ENCODE measurements at places on chromosomes 1 and 21.

DNA sequence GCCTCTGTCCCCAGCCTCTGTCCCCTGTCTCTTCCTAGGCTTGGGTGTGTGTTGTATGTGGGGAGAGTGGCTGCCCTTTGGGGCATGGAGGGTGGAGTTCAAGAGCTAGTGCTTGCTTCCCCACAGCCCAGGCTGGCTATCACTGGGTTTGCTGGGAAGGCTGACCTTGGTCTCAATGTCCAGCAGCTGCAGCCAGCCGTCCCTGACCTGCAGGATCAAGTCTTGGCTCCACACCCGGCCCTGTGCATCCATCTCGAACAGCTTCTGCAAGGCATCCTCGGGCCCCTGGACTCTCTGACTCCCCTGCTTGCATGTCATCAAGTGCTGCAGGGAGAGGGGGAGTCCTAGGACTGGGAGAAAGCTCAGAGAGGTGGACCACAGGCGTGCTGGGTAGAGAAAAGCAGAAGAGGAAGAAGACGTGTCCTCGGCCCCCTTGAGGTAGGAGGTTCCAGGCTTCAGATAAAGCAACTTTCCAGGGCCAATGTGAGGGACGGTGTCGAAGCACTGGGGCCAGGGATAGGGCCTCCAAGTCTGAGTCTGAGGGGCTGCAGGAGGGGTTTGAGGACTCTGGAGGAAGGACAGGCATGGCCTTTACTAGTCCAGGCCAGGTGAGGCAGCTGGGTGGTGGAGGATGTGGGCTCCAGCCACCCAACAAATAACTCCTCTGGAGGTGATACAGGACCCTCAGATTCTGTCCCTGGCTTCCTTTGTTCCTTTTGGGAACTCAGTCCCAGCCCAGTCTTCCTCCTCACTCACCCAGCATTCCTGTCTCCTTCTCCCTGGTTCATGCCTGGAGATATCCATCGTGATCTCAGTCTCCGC, 4.0 kb downstream of the EPS8L3 start:
- no peak overlapping the region for H3K27ac ChIP-seq
- no peak overlapping the region for H3K4me3 ChIP-seq
- peaks cover 3% of the 10 kb centered on the region for H3K4me1 ChIP-seq
- no peak for DNase-seq
- no peaks in the 10 kb centered on the region for H3K36me3 ChIP-seq

DNA sequence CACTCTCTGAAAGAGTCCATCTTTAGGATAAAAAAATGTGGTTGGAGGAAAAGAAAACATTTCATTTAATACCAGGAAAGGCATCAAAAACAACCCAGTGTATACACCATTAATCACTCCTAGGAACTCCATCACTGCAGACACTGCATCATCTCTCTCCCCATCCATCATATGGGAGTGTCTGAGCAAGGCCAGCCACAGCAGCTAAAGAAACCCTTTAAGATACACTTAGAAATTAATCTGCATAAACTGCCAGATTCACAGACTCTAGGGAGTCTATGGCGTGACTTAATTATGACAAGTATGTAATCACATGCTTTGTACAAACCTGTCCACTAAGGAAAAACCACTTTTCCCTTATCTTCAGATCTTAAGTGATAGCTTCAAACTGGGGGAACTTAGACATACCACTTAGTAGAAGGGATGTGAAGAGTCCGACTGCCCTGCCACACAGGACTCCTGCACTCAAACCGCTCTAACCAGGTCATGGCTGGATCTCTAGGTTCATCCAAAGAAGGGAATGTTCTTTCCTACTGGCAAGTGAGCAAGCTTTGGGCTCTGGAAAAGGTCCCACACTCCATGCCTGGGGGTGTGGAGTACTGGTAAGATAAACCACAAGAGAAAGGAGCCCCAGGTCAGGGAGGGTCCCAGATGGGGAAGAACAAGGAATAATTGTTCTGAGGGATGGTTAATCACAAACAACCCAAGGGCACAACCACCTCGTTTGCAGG, 61.0 kb upstream of the C8B start:
- DNase-seq: no peak
- H3K27me3 ChIP-seq: no peaks in the 10 kb centered on the region
- H3K4me1 ChIP-seq: no peaks in the 10 kb centered on the region
- H3K4me3 ChIP-seq: no peak overlapping the region

DNA sequence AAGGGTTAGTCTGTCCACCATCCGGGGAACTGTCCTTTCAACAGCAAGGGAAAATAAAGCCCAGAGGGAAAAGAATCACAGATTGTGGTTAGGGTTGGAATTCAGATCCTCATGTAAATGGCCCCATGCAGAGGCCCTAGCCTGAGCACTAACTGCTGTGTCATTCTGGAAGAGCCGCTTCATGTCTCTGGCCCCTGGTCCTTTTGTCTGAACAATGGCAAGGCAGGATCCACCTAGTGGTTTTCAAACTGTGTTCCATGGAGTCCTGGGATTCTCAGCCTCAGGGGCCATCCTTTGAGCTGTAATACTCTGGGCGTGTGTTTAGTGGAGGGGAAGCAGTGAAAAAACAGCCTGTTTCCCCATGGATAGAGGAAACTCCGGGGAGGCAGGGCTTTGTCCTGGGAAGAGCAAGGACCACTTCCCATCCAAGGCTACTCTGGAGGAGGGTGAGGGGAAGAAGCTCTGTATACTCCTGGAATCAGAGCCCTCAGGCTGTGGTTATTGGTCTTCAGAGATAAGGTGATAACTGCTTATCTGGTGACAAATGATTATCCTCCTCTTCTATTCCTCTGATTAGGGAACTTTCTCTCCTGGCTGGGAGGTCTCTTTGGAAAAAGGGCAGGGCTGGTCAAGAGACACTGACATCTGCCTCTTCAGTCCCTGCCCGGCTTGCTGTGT, 19.2 kb downstream of the PAX7 start:
- DNase-seq: no peak
- H3K27ac ChIP-seq: no peak overlapping the region
- H3K36me3 ChIP-seq: no peaks in the 10 kb centered on the region
- no peak overlapping the region for H3K4me3 ChIP-seq

DNA sequence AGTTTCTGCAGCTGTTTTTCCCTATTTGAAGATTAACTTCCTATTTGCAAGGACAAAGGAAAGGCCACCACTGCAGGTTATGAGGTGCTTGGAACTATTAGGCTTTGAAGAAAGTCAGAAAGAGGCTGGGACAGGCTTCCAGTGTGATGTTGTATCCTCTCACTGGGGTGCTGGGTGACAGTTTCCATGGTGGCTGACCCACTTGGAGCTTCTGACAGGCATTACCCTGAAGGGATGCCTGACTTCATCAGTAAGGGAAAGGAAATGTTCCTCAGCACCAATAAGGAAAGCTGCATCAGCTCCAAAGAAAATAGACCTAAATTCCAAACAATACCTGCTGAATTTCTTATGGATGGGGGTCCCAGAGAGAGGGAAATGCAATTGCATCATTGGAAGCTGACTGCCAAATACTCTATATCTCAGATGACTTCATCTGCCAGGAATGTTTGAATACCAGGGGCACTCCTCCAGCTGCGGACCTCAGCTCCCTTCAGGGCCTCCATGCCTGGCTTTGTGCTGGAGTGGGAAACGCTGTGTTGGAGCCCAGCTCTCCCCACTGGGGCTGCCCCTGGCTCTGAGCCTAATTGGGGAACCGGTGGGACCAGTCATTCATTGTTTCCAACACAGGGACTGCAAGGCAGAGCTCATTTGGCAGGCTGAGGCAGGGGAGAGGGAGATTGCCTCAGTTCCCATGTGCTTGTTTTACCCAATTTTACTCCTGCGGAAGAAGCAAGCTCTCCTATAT, 76.6 kb downstream of the RGL1 start:
- peak; percentile 81 for DNase-seq
- no peak overlapping the region for H3K27ac ChIP-seq
- H3K36me3 ChIP-seq: no peaks in the 10 kb centered on the region
- no peak overlapping the region for H3K4me3 ChIP-seq
- H3K4me1 ChIP-seq: peaks cover 15% of the 10 kb centered on the region

GRCh38 chr1:222370913-222371675, 176.8 kb downstream of the HHIPL2 start:
- no peaks in the 10 kb centered on the region for H3K27me3 ChIP-seq
- H3K4me3 ChIP-seq: no peak overlapping the region
- H3K27ac ChIP-seq: peak overlapping the region; percentile 69
- H3K4me1 ChIP-seq: peaks cover 7% of the 10 kb centered on the region

DNA sequence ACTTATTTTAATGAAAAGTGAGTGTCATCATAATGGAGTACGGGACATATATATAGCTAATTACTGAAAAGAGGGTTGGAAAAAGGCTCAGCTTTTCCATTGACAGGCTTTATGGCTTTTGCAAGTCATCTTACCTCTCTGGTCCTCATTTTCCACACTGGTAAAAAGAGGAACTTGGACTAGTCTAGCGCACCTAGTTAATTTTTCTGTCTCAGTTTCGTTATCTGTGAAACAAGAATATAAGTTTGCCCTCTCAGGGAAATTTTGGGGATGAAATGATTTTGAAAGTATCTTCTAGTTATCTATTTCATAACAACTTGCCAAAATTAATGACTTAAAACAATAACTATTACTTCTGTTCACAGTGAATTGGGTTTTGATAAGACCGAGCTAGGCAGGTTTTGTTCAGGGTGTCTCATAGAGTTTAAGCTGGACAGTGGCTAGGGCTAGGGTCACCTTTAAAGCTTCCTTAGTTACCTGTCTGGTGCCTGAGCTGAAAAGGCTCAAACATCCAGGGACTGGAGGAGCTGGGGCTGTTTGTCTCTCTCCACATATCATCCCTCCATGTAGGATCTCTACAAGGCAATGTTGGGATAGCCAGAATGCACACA, 91.7 kb downstream of the TYW3 start:
- no peaks in the 10 kb centered on the region for H3K4me1 ChIP-seq
- no peak overlapping the region for H3K27ac ChIP-seq
- H3K27me3 ChIP-seq: no peaks in the 10 kb centered on the region
- H3K4me3 ChIP-seq: no peak overlapping the region
- H3K36me3 ChIP-seq: no peaks in the 10 kb centered on the region

DNA sequence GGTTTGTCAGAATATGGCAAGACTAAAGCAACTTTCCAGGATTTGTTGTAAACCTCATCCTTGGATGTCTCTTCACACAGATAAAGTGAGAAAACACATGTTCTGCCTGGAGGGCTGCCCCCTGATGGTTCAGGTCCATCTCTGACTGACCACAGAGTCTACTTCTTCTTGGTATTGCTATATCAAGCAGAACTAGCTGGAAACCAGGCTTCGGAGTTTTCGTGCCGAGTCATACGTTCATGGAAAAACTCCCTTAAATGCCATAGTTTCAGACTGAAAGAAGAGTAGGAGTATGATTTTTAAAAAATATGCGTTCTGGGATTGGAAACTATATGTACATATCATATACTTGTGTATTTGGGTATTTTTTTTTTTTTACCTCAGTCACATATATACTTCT, 5.8 kb downstream of the OR10T2 start:
- no peak for DNase-seq
- H3K4me1 ChIP-seq: no peaks in the 10 kb centered on the region
- H3K27me3 ChIP-seq: no peaks in the 10 kb centered on the region
- H3K36me3 ChIP-seq: no peaks in the 10 kb centered on the region
- H3K27ac ChIP-seq: no peak overlapping the region

GRCh38 chr1:41672641-41673361, 188.3 kb upstream of the EDN2 start:
- no peaks in the 10 kb centered on the region for H3K27me3 ChIP-seq
- H3K36me3 ChIP-seq: no peaks in the 10 kb centered on the region
- peaks cover 3% of the 10 kb centered on the region for H3K4me1 ChIP-seq

- DNase-seq: no peak
- H3K4me3 ChIP-seq: no peak overlapping the region
- no peaks in the 10 kb centered on the region for H3K4me1 ChIP-seq
Measured at GRCh38 chr1:100423832-100424337, 71.6 kb downstream of the CDC14A start.

- H3K36me3 ChIP-seq: no peaks in the 10 kb centered on the region
- H3K27ac ChIP-seq: no peak overlapping the region
Measured at GRCh38 chr1:244945109-244945671, 80.8 kb upstream of the HNRNPU start.

- DNase-seq: no peak
- no peak overlapping the region for H3K4me3 ChIP-seq
- peaks cover 4% of the 10 kb centered on the region for H3K36me3 ChIP-seq
- H3K4me1 ChIP-seq: peaks cover 2% of the 10 kb centered on the region
- no peak overlapping the region for H3K27ac ChIP-seq
Measured at GRCh38 chr1:206737729-206738201, 32.8 kb upstream of the IL19 start.

DNA sequence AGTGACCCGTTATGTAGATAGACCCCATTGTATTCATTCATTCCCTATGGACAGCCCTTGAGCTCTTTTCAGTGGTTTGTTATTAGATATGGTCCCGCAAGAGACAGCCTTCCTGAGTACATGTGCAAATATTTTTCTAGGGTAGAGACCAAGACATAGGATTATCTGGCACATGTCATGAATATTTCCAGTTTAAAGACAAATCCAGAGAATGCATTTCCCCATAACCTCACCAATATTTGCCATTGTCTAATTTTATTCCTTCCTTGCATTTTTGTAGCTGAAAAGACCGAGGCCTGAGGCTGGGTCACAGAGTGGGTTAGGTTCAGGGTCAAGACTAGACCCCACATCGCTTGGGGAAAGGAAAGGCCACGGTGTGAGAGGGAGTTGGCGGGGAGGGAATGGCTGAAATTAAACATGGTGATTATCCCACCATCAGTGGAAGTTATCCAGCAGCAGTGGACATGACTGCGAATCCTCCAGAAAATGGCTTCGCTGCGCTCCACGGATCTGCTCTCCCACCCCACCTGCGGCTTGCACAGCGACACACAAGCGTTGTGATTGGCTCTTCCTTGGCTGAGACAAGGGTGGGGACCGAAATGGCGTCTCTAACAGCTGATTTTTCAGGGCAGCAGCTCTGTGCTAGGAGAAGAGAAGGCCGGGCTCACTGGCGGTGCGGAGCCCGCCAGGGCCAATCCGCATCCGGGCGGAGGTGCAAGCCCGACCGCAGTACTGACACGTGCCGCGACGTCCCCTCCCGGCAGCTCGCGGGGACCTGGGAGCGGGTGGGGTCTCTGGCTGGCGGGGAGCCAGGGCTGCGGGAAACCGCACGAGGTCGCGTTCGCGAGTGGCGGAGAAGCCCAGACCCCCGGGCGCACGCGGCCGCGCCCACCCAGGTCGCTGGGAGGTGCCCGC, 16.1 kb upstream of the STMN1 start:
- DNase-seq: peak; percentile 52
- H3K27me3 ChIP-seq: no peaks in the 10 kb centered on the region
- H3K4me3 ChIP-seq: peak overlapping the region; percentile 54

DNA sequence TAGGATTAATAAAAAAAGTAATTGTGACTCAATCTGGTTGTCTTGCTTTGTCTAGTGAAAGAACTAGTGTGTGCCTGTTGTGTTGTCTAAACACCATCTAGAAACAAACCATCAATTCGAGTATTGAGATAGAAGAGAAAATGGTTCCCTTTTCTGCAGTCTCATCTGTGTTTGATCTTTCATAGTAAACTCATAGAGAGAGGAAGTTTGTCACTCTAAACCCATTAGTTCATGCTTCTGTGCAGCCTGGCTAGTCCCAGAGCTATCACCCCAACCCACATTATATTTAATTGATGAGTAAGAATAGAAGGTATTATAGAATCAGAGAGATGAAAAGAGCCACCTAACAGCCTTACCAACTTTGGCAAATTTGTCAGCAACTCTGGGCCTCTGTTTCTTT, 99.5 kb downstream of the TGFB2 start:
- DNase-seq: no peak
- H3K27me3 ChIP-seq: no peaks in the 10 kb centered on the region
- H3K36me3 ChIP-seq: no peaks in the 10 kb centered on the region
- H3K27ac ChIP-seq: no peak overlapping the region
- no peaks in the 10 kb centered on the region for H3K4me1 ChIP-seq

All from fibroblast of lung (primary cell).